Amniotic epithelial cell (primary cell): ENCODE measurements at places on chromosomes 12 and 14.

DNA sequence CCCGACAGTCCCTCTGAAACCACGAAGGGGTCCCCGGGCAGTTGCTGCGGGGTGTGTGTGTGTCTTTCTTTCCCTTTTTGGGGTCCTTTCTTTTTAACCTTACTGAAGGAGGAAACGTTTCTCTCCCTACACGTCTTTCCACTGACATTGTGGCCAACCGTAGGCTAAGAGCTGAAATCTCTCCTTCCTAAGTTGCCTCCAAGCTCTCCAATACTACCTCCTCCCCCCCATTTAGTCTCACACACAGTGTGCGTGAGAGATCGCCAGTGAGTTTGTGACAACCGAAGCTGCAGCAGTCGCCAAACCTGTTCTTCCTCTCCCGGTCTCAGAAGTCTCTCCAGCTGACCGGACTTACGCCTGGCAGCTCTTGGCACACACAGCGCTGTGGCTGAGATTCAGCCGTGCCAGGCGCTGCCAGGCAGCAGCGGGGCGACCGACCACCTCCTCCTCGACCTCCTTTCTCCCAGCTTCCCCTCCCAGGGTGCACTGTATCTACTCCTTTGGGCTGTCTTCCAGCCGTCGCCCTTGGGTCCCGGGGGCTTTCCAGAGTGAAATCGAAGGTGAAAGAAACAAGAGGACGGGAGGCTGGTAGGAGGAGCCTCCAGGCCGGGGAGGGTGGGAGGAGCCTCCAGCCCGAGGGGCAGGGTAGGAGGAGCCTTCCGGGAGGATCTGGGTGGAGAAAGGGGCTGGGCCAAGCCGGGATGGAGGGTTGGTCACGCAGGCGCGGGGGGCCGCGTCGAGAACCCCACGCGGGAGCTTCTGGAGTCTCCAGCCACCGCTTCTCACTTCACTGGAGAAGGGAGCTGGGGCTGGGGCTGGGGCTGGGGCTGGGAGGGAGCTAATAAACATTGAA lies at the start of gene TMTC2:
Gene TMTC2, plus strand, starts transcription at position 739 of the 853 bp plus-strand sequence.
- peak; percentile 90 for DNase-seq

DNA sequence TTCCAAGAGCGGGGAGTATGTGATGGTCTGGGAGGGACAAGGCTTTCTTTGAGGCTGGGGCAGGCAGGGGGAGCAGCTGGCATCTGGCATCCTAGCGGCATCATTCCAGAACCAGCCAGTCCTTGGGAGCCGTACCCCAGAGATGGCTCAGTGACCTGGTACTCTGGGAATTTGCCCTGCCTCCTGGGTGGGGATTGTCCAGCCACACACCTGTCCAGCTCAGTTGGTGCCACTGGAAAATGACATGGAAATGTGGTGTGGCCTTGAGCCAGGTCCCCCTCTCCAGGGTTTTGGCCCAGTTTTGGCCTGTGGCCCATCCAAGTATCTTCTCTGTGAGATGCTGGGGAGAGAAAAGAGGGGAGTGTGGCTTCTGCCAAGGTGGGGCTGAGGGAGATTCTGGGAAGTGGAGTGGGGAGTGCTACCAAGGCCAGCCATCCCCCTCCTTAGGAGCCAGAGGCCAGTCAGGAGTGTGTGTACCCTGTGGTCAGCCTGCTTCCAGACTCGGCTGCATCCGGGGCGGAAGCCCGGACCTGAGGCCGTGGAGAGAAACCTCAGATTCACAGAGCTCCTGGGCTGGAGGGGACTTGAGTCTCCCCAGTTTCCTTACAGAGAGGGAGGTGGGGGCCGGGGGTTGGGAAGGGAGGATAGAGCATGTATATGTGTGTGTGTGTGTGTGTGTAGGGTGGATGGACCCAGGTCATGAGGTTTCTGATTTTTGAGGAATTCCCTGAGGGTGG lies 14.7 kb upstream of the KRT80 start:
- no peak for DNase-seq

DNA sequence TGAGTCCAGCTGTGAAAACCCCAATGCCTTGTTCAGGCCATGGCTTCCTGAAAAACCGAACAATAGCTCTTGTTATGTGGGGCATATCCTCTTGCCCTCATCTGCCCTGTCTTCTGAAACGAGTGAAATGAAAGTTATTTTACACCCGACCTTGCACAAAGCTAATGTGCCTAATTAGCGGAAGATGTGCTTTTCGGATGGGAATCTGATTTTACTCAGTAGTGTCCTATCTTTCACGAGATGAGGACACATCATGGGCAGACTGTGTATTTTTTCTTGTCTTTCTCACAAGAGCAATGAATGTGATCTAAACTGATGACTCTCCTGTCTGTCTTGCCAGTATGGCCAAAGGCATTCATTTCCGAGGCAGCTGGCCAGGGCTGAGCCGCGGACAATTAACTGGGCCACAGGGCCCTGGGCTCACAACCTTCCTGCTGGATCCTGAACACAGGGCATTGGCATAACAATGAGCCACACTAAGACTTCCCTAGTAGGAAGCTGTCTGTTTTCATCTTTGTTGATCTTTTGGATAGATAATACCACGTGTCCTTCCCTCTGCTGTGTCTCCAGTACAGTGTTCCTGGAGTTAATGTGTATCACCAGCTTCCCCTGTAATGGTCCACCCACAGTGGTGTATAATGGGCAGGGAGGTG lies 86.0 kb upstream of the HIF1A start:
- DNase-seq: peak; percentile 67

GRCh38 chr14:40656311-40656710 lies 950.4 kb upstream of the LRFN5 start:
- DNase-seq: no peak

- peak; percentile 9 for DNase-seq
Measured at GRCh38 chr14:33127531-33127930, 188.9 kb downstream of the NPAS3 start.

GRCh38 chr12:62934239-62934798 lies 631 bp downstream of the PPM1H start:
- DNase-seq: peak; percentile 9

- DNase-seq: no peak
Measured at GRCh38 chr12:46209170-46209569, 59.7 kb downstream of the SLC38A1 start.

DNA sequence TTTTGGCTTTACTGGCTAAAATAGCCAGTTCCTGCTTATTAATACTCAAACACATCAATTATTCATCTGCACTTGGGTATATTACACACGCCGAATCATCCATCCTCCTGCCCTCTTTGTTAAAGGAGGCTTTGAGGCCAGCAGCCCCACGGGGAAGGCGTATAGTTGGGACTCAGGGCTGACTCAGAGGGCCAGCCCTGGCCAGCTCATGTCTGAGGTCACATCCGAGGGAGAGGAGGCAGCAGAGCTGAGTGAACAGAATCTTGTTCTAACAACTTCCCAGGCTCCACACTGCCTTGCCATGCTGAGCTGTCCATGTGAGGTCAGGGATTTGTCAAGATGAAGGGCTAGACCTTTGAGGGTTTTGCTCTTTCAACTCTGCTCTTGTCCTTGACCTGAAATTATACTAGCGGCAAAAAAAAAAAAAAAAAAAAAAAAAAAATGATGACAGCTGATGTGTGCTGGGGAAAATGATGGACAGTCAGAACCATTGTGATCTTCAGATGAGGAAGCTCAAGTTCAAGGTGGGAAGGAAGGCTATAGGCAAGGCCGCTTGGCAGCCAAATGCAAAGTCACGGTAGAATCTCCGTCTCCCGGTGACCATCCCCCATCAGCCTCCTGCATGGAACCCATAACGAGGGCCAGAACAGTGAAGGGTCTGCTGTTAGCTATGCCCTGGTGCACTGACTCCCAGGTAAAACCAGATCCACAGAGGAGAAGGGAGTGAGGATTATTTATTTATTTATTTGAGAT lies 12.5 kb upstream of the MARK3 start:
- peak; percentile 92 for DNase-seq

DNA sequence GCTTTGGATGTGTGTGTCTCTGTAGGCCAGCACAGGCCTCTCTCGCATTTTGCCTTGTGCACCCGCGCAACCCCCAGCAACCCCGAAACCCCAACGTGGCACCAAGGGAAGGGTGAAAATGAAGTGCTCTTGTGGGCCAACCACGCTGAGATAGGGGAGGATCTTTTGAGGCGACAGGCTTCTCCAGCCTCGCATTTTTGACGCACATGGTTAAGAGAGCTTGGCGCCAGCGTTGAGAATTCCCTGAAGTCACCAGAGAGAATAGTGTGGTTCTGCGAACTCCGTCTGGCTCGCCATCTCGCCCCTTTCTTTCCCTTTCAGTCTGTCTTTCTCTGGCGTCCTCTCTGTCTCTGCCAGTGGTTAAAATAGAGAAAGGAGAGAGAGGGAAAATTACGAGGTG lies 1.9 kb upstream of the TBX3 start:
- DNase-seq: no peak

- DNase-seq: no peak
Measured at GRCh38 chr14:35459776-35460175, 55.2 kb upstream of the NFKBIA start.

GRCh38 chr14:104009297-104009696 lies 67.0 kb upstream of the RD3L start:
- peak; percentile 30 for DNase-seq

DNA sequence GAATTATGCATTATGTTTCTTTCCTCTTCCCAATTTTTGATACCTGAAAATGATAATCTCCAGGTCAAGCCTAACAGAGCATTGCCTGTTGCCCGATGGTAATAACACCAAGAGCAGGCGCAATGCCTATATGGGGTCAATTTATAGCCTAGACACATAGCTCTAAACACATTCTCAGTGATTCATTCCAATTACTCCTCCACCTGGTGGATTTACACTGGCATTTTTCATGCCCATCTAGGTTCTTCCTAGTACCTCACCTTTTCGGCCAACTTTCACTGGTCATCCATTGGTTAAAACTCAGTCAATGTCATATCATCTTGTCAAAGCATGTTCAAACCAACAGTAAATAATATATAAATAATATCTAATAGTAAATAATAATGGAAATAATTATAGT lies 53.1 kb downstream of the EIF2S3B start:
- no peak for DNase-seq

DNA sequence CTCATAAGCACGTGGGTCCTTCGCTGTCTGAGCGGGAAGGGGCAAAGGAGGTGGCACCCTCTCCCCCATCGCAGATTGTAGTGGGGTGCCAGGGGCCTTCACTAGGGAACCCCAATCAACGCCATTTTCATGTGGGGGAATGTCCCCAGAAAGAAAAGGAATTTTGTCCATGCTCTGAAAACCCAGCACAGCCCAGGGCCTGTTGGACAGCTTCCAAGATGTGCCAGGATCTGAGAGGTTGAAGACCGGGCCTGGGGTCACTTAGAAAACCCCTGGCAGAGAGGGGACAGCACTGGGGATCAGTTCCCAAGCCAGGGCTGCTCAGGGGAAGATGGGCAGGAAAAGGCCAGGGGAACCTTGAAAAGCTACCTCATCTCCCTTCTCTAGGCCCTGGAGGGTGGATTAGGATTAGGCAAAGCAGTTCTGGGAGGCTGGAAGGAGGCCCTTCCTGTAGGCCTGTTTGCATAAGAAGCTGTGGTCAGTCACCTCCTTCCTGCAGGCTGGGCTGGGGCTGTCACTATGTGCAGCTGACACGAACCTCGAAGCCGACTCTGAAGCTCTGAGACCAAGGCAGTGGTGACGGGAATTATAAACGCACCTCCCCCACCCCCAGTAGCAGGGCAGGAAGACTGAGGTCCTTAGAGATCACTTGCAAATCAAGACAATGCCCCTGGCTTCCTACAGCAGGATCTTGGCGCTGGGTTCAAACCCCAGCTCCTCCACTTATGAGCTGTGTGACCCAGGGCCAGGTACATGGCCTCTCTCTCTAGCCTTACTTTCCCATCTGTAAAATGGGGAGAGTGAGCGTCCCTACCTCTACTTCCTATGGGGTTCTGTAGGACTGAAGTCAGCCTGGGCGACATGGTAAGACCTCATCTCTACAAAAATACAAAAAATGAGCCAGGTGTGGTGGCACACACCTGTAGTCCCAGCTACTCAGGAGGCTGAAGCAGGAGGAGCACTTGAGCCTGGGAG lies 29.0 kb downstream of the TESC start:
- DNase-seq: no peak

DNA sequence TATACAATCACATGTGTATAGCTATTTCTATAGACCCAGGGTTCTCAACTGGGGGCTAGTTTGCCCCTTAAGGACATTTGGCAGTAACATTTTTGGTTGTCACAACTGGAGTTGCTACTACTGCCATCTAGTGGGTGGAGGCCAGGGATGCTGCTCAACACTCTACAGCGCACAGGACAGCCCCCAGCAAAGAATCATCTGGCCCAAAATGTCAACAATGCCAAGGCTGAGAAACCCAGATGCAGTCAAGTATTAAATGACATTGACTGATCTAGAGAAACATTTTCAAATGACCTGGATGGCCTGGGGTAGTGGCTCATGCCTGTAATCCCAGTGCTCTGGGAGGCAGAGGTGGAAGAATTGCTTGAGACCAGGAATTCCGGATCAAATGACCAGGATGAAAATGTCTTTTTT lies 5.8 kb downstream of the WSB2 start:
- DNase-seq: peak; percentile 45

DNA sequence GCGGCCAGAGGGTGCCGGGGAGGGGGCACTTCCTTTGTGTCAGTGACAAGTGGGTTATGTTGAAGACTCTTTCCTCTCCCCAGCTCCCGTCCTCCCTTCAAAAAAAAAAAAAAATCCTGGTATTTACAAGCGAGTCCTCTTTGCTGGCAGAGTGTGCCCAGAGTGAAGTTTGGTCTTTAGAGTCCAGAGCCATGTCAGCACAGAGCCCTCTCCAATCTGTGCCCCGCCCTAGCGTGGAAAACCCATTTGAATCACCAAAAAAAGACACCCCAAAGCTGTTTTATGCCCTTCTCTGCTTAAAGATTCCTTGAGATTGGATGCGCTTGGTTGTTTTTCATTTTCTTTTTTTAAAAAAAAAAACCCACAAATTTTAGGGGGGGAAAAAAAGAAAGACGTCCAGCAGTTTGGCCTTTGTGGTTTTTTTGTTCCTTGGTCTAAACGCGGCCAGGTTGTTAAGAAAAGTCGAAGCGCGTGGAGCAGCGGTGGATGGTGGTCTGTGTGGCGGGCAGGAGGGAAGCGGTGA lies 3.3 kb downstream of the NKX2-1 start:
- DNase-seq: no peak

DNA sequence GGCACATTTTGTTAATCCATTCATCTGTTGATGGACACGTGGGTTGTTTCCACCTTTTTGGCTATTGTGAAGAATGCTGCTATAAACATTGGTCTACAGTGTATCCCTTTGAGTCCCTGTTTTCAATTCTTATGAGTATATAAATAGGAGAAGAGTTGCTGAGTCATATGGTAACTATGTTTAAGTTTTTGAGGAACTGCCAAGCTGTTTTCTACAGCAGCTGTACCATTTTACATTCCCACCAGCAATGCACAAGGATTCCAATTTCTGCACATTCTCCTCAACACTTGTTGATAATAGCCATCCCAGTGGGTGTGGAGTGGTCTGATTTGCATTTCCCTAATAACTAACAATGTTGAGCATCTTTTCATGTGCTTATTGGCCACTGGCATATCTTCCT lies 6.9 kb upstream of the SVOP start:
- no peak for DNase-seq
